Fibroblast of skin of right quadriceps (primary cell): ENCODE measurements at places on chromosomes 2 and 18.

- peak; percentile 69 for DNase-seq
Observed at GRCh38 chr2:101328474-101329007, 20.0 kb upstream of the RNF149 start.

- no peak for DNase-seq
Observed at GRCh38 chr2:195057001-195057400, 600.0 kb upstream of the SLC39A10 start.

- peak; percentile 70 for DNase-seq
Observed at GRCh38 chr18:56327191-56327885, 311.1 kb downstream of the TXNL1 start.

DNA sequence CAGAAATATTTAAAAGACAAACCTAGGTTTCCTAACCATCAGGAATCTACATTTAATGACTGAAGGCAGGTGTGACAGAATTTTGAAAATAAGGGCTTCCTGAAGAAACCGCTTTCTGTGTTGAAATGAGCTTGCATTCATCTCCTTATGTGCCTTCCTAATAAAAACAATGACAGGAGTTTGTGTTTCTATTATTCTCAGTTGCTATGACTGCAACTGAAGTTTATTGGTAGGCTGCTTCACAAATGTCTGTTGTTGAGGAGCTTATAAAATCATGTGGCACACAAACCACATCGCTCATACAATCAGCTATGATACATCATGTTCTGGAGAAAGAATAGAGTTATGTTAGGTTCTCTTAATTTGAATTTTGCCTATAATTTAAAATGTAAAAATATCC lies 362.7 kb upstream of the SLC8A1 start:
- DNase-seq = no peak

GRCh38 chr2:134261398-134262131 lies 7.7 kb downstream of the MGAT5 start:
- DNase-seq = peak; percentile 60

DNA sequence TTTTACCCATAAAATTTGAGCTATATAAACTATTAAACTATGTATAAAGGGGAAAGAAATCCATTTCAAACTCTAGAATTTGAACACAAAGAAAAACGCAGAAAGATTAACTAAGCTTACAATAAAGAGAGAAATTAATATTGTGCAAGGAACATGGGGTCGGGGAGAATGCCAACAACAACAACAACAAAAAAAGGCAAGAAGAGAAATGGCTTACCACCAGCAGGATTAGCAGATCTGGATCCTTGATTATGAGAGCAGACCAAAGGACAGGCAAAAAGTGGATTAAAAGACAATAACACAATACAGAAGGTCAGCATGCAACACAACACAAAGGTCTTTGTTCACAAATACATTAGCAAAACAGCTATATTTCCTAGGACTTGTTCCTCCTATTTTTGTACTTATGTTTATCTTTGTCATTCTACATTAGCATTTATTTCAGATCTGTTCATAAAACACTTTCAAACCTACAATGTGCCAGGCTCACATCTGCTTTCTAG lies 103.4 kb upstream of the RNU4ATAC start:
- DNase-seq = no peak

- no peak for DNase-seq
Observed at GRCh38 chr18:59721931-59722330, 24.7 kb upstream of the CCBE1 start.

GRCh38 chr2:17762451-17762850 lies 8.5 kb downstream of the GEN1 start:
- no peak for DNase-seq

GRCh38 chr2:147688242-147688641 lies 156.6 kb upstream of the ACVR2A start:
- DNase-seq = no peak

DNA sequence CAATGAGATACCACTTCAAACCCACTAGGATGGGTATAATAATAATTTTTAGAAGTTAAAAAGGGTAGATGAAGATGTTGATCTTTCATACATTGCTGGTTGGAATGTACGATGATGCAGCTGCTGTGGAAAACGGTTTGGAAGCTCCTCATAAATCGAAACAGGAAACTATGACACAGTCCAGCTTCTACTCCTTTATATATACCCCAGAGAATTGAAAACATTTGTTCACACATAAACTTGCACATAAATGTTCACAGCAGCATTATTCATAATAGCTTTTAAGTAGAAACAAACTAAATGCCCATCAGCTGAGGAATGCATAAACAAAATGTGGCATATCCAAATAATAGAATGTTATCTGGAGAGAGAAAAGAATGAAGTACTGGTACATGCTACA lies 95.0 kb downstream of the STRADB start:
- peak; percentile 78 for DNase-seq

DNA sequence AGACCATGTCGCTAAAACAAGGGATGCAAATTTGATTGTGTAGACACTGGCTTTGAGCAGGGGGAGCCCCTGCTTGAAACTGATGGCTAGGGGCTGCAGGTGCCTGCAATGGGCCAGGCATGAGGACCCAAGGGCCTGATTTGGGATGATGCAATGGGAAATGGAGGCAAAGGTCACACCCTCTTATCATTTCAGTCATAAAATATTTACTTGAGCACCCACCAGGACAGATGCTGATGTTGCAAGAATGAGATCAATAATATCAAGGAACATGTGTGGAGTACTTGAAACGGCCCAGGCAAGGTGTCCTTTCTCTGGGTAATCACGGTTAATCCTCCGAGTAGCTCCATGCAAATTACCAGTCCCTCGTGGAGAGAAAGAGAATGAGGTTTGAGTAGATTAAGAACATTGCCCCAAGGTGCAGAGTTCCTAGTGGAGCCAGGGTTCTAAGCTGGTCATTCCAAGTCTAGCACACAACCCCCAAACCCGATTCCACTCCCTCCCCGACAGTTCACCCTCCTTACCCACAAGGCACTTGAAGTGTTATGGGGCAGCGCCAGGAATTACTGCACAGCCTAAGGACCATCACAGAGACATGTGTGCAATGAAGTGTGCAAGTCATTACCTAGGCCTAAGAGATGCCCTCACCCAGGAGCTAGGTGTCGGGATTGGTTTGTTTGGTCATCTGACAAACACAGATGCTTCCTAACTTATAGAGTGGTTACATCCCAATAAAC lies 14.0 kb upstream of the TMBIM1 start:
- no peak for DNase-seq

- no peak for DNase-seq
Observed at GRCh38 chr18:37343542-37343851, 222.1 kb downstream of the CELF4 start.

DNA sequence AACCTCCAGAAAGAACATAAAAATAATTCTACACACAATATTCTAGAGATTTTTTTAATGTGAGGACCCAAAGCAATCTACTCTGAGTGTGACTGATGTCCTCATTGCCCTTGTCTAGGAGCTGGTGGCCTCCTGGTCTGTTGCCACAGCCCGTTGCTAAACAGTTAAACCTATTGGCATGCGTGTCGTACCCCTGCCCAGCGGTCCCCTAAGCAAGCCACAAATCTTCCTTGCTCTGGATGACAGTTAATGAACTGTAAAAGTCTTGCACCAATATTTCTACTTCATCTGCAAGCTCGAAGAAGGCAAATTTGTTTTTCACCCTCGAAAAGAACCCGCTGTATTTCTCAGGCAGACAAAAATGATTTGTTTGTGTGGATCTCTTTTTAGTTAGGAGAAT lies 489.1 kb upstream of the MEX3C start:
- DNase-seq = no peak

DNA sequence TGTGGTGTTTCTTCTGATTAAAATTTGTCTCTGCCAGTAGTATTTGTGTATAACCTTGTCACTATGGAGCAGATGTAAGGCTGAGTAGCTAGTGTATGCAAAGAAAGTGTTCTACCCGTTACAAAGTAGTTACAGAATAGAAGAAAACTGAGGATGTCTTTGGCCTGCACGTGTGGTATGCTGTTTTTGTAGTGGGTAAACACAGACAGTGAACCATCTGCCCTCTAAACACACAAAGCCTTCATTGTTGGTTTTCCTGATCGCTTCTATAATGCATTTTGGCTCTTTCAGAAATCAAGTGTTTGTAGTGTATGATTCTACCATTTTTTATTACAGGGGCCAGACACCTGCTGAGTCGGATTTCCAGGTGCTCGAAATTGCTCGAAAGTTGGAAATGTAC lies 61.5 kb downstream of the FARP2 start:
- no peak for DNase-seq

DNA sequence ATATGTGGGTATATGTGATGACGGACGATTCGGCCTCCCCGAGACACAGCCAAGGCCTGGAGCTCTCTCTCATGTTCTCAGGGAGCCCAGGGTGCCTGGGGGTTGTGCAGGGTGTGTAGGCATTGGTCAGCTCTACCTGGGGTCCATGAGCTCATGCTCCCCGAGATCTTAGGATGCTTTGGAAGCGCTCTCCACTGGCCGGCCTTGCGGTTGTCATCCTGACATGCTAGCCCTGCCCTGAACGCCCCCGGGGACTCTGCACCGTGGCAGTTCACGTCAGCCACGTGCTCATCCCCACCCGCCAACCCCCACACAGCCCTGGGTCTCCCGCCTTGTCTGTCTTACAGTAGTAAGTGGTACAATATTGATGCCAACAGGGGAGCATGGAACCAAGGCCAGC lies 67.8 kb downstream of the RTP5 start:
- no peak for DNase-seq

GRCh38 chr2:101710471-101711318 lies 13.2 kb downstream of the MAP4K4 start:
- peak; percentile 59 for DNase-seq

DNA sequence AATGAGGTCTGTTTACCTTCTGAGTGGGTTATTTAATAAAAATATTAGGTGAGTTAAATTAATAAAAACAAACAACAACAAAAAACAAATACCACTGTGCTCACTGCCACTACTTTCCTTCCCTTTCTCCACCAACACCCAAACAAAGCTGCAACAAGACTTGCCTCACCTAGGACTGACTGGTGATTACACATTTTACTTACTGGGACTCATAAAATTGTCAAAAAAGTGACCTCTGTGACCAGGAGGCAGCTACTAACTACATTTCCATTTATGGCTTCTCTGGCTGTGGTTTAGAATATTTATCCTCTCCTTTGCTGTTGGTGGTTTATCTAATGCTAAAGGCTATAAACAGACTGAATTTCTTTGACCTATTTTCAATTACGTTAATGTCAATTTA lies 39.8 kb downstream of the EFEMP1 start:
- DNase-seq = no peak

GRCh38 chr2:187684174-187684573 lies 129.9 kb upstream of the TFPI start:
- no peak for DNase-seq

DNA sequence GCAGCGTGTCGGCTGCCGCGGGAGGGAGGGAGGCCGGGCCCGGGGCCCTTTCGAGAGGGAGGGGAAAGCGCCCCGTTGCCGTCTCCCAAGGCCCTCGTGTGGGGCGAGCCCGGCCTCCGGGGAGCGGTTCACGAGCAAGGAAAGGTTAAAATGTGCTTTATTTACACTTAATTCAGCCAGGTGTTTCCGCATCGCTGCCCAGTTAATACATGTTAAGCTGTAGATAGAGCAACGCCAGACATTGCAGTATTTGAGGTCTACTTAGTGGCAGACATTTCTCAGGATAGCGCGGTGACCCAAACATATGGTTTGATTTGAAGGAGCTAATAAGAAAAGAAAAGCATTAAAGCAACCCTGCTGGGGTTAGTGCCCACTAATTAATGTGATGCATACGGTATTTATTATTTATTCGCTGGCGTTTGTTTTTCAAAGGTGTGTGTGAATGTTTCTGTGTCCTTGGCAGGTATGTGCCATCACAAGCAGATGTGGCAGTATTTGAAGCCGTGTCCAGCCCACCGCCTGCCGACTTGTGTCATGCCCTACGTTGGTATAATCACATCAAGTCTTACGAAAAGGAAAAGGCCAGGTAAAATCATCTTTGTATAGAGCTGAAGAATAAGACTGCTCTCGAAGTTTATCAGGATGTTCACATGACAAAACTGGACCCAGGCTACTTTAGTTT lies 571 bp downstream of the EEF1B2 start:
- no peak for DNase-seq

GRCh38 chr2:64220894-64221617 lies 76.8 kb upstream of the PELI1 start:
- no peak for DNase-seq

GRCh38 chr2:41686156-41686555 lies 361.7 kb upstream of the PKDCC start:
- no peak for DNase-seq

DNA sequence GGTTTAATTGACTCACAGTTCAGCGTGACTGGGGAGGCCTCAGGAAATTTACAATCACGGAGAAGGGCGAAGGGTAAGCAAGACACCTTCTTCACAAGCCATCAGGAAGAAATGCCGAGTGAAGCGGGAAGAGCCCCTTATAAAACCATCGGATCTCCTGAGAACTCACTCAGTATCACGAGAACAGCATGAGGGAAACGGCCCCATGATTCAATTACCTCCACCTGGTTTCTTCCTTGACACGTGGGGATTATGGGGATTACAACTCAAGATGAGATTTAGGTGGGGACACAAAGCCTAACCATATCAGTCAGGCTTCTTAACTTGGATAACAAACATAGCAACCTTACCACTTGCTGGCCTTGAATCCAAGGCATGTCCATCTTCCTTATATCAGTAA lies 289.0 kb upstream of the STON1 start:
- DNase-seq = no peak

- DNase-seq = no peak
Observed at GRCh38 chr2:127462461-127462860, 44.2 kb downstream of the PROC start.

DNA sequence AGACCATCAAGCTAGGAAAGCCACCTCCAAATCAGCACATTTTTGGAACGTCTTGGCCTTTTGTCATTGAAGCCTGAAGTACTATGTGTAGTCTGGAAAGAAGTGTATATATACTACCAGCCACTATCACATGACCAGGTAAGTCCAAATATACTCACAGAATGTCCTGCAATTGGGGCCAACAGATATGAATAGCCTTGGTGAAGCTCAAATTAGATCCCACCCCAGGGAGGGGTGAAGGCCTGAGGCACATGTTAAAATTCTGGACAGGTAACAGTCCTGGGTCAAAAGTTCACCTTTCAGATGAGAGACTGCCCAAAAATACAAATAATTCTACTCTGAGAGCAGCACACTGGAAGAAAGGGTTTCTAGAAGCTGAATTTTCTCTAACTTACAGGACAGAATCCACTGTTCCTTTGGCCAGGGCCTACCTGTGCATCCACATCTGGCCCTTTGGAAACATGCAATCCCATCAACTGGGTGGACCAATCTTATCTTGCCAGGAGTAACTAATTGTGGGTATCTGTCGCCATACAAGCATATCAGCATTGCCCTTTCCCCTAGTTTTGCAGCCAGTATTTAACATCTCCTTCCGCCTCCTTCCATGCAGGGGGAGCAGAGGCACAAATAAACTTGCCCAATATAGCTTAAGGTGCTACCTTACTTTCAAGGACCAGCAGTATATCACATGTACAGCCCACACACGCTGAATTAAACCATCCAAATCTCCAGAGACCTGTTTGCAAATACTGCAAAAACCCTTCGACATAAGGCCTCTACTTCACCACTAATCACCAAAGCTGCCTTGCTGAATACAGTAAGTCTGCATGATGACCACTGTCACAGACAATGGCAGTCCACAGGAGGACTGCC lies 67.8 kb downstream of the EIF5B start:
- no peak for DNase-seq

GRCh38 chr18:6885006-6885481 lies 155.5 kb downstream of the ARHGAP28 start:
- DNase-seq = peak; percentile 53
